ENCODE measurements at places on chromosomes 6 and 20.

DNA sequence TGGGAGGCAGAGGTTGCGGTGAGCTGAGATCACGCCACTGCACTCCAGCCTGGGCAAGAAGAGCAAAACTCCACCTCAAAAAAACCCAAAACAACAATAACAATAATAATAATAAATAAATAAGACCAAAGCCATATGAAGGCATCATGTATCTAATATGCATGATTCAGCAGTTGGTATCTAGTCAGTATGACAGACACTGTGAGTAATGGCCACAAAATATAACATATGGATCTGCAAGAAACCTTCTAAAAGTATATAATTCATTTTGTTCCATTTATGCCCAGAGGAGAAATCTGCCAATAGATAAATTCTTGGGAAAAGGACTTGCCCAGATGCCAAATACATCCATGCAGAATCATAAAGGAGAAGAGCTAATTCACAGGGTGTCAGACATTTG, 252.3 kb downstream of the BTBD9 start:
- no peak for DNase-seq

DNA sequence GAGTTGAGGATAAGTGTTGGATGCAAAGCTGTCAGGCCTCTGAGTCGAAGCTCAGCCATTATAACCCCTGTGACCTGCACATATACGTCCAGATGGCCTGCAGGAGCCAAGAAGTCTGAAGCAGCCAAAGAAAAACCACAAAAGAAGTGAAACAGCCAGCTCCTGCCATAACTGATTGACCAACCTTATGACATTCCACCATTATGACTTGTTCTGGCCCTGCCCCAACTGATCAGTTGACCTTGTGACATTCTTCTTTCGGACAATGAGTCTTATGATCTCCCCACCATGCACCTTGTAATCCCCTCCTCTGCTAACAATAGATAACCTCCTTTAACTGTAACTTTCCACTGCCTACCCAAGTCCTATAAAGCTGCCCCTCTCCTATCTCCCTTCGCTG, 133.7 kb upstream of the AGPAT4 start:
- peak; percentile 94 for DNase-seq

DNA sequence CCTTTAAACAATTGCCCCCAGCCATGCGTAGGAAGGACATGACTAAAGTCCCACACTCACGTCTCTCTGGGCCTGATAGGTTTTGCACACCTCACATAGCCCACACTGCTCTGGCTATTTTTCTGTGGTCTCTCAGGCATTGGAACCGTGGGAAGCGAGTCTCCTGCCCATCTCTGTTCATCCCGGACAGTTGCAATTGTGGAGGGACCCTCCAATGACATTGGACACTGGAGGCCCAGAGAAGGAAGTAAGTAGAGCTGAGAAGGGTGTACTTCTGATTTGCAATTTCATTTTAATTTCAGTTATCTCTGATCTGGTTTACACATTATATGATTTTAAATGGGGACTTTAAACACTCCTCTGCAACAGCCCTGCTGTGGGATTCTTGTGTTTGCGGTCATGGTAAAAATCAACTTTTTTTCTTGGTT, 23.3 kb upstream of the CST3 start:
- no peak for DNase-seq

DNA sequence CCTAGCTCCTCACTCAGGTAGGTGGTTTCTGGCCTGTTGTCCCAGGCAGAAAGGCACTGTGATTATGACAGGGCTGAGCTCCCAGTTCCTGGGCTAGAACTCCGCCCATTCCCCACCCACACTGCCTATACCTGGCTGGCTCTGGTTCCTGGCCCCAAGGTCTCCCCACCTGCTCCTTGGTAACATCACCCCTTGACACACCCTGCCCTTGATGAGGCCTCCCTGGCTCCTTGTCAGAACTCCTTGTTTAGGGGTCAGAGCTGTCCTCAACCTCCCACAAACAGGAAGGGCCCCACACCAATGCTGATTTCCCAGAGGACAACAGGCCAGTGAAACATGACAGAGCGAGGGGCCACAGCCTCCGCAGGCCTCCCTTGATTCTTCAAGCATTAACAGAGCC, 15.5 kb upstream of the MYMX start:
- DNase-seq, result no peak

GRCh38 chr6:164008902-164009301, 594.4 kb downstream of the QKI start:
- DNase-seq, result no peak

- no peak for DNase-seq
Measured at GRCh38 chr6:7033202-7033601, 74.6 kb upstream of the RREB1 start.

DNA sequence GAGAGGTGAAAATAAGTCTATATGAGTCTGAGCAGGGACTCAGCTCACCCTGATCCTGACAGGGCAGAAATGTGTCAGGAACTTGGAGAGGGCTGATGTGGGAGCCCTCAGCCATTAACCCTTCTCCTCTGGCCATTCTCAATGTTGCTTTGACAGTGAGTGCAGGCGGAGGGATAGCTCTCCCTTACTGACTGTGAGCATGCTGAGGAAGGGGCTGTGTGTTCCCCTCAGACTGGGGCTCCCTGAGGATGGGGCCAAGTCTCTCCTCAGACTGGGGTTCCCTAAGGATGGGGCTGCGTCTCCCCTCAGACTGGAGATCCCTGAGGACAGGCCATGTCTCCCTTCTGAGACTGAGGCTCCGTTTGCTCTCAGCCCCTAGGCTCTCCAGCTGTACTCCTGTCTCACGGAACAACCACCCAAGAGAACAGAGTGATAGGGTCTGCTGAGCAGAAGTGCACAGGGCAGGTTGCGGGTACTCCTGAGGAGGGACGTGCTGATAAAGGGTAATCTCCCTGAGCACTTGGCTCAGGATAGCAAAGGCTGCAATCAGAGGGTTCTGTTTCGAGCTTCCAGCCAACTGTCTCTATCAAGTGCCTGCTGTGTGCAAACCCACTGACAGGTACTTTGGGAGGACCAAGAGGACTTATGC, 141.0 kb downstream of the MRPL14 start:
- DNase-seq, result no peak

GRCh38 chr6:6843057-6843627, 254.6 kb downstream of the LY86 start:
- DNase-seq, result peak; percentile 35

GRCh38 chr6:84623956-84624680, 140.3 kb downstream of the TBX18 start:
- peak; percentile 88 for DNase-seq

- DNase-seq, result no peak
Measured at GRCh38 chr6:32271429-32271828, 47.6 kb upstream of the NOTCH4 start.

- no peak for DNase-seq
Measured at GRCh38 chr6:107513214-107513613, 23.3 kb downstream of the SOBP start.

DNA sequence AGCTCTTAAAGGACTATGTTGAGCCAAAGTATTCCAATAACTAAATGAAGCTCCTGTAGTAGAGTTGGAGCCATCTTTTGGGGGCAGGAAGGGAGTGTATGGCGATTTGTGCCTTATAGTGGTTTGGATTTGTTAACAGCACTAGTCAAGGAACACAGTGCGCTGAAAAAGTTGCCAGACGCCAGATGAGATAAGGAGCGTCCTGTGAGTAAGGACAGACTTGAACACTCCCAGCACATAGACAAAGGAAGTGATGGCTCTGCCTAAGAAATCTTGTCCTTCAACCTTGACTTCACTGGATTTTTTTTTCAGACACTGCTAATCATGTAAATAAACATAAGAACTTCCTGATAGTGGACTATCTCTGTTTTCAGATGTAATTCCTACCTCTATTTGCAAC, 136.9 kb downstream of the TRMT11 start:
- no peak for DNase-seq

DNA sequence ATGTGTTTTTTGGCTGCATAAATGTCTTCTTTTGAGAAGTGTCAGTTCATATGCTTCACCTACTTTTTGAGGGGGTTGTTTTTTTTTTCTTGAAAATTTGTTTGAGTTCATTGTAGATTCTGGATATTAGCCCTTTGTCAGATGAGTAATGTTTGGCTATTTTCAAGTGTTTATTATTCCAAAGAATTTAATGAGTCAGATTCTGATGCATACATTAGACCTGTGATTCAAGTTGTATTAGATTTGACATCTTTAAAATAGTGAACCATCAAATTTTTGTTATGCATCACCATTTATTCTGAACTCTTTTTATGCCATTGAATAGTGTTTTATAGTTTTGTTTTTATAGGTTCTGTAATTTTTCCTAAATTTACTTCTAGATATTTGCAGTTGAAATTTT, 319.3 kb downstream of the PKHD1 start:
- no peak for DNase-seq

GRCh38 chr6:122845916-122846612, 57.0 kb downstream of the SMPDL3A start:
- peak; percentile 76 for DNase-seq

DNA sequence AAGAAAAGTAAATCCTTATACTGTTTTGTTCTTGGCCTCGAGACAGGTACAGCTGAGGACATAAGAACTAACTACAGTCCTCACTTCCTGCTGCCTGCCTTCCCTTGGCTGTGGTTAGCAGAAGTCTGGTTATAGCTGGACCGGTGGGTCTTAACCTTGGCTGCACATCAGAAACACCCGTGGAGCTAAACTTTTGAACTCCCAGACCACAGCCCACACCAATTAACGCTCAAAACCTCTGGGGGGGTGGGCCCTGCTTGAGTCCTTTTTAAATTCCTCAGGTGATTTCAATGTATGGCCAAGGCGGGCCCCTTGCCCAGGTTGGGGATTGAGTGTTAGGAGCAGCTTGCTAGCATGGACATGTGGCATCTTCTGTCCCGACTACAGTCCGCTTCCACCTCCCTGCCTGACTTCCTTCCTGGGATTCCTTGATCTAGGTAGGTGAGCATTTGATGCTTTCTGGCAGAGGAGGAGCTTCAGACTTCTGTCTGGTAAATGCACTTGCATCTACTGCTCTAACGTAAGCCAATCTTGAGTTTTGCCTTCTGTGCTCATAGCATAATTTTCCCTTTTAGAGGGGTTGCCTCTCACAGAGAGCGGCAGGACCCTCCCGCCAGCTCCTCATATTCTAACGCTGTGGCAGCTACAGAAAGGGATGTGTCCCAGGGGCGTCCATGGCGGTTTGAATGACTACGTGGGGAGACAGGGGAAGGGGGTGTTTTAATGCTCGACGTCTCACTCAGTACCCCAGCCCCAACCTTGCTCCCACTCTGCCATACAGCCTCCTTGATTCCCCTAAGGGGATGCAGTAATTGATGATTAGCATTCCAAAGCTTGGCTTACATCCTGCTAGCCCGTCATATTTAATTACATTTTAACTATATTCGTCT, 390.1 kb downstream of the ZFAND3 start:
- no peak for DNase-seq

GRCh38 chr20:62050166-62051120, 15.2 kb downstream of the TAF4 start:
- no peak for DNase-seq

DNA sequence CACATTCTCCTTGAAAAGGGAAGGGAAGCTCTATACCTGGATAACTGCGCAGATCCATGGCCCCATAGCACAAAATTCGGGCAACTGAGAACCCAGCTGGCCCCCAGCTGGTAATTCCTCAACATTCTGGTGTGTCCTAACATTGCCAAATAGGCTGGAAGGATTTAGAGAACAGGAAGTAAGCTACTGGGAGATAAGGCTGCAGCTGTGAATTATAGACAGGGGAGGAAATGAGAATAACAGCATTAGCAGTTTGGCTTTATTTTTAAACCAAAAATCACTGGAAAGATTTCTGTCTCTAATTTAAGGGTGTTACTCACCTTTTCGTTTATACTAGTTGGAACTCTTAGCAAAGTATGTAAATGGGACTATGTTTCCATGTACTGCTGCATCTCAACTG, 97.2 kb downstream of the TULP4 start:
- peak; percentile 57 for DNase-seq

- no peak for DNase-seq
Measured at GRCh38 chr6:113777601-113778000, 79.5 kb upstream of the MARCKS start.

DNA sequence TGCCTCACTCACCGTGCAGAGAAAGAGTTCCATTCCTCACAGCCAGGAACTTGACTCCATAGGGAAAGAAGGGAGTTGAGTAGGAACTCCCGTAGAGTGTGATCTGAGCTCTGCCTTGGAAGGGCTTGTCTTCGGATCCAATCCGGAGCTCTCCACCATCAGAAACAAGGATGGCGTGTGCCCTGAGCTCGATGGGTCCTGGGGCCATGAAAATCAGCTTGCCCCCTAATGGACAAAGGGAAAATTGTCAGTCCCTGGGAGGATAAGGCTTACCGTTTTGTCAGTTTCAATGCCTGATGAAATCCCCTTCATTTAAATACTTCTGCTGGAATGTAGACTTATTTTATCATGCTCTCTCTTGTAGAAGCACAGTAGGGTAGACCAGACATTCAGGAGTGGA, 153.3 kb downstream of the PKHD1 start:
- DNase-seq, result no peak

DNA sequence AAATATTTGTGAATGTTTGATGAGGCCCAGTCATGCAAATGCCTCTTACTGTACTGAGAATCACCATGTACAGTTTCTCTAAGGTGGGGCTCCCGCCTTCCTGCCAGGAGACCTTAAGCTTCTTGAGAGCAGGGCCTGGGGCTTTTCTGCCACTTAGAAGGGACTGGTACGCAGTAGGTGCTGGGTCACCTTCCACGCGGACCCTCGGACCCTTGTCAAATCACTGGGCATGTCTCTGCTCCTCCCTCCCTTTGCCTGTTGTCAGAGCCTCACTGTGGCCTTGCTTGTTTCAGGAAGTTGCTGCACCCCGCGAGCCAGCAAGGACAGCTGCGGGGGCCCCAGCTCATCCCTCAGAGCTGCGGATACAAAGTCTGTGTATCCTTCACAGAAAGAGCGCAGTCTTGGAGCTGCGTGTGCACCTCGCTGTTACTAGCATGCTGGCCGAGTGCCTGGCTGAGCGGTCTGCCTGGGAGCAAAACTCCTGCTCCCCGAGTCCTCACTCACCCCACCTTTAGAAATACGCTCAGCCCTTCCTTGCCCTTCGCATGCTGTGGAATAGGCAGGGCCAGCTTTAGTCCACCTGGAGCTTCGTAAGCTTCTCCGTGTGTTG, 30.7 kb upstream of the IRF4 start:
- DNase-seq, result no peak

GRCh38 chr6:208938-209337, 83.3 kb upstream of the DUSP22 start:
- DNase-seq, result no peak

- no peak for DNase-seq
Measured at GRCh38 chr6:122622479-122622878, 12.3 kb downstream of the PKIB start.

- DNase-seq, result peak; percentile 80
Measured at GRCh38 chr6:47034926-47035325, 7.2 kb downstream of the ADGRF1 start.
